Effector memory CD8-positive, alpha-beta T cell (primary cell): ENCODE measurements at places on chromosomes 4 and X.
A peak's percentile ranks its signal among the peaks of the same experiment; 100 is the strongest.

- no peak for DNase-seq
- no peak overlapping the region for H3K4me3 ChIP-seq
- H3K4me1 ChIP-seq = no peaks in the 10 kb centered on the region
Observed at GRCh38 chr4:130563185-130563888, 1467.4 kb downstream of the C4orf33 start.

DNA sequence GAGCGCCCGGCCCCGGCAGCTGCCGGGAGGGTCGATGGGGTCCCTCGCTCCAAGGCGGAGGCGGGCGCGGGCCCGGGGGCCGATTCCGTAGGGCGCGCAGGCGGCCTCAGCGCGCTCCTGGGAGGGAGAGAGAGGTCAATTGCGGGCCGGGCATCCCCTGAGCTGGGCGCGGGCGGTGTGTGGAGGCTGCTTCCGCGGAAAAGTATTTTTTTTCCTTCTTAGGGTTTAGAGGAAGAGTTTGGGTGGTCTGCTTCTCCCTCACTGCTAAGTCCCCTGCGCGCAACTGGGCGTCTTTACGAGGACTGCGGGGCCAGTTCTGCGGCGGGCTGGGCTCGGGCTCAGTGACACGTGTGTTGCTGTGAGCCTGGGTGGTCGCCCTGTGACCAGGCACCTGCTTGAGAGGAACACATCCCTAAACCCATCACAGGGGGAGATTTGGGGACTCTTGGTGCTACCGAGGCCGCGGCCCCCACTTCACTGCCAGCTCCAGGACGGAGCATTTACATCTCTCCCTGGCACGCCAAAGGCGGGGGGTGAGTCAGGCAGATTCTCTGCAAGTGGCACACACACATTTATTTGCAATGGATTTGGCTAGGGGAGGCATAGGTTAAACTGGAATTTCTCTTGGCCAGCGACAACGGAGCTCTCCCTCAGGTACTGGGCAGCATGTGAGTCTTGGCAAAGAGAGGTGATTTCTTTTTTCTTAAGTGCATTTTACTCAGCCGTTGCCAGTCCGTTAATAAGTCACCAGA, 151.2 kb upstream of the SLC4A4 start:
- H3K36me3 ChIP-seq = peaks cover 18% of the 10 kb centered on the region
- H3K4me3 ChIP-seq = peak overlapping the region; percentile 76
- peak; percentile 15 for DNase-seq
- H3K27me3 ChIP-seq = no peaks in the 10 kb centered on the region
- peak overlapping the region; percentile 91 for H3K27ac ChIP-seq
- peaks cover 39% of the 10 kb centered on the region for H3K4me1 ChIP-seq

GRCh38 chr4:182143086-182143821, 99.9 kb upstream of the TENM3 start:
- H3K4me3 ChIP-seq = peak overlapping the region; percentile 45
- H3K4me1 ChIP-seq = no peaks in the 10 kb centered on the region
- no peaks in the 10 kb centered on the region for H3K36me3 ChIP-seq
- DNase-seq = no peak
- peaks cover 37% of the 10 kb centered on the region for H3K27me3 ChIP-seq
- H3K27ac ChIP-seq = no peak overlapping the region

DNA sequence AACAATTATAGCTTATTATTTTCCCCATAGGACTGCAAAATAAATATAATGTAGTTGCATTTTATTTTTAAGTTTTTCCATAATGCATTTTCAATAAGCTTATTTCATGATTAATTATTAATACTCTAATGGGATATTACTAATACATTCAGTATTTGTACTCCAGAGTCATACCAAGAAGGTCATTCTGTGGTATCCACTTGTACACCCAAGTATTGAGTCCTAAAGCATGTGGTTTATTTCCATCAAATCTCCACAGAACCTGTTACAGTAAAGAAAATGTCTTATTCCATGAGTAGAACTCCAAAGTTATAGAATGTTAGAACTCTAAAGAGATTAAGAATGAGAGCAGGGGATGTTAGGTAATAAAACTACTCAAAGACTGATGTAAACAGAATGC, 30.6 kb downstream of the UGT2A3 start:
- H3K4me1 ChIP-seq = no peaks in the 10 kb centered on the region
- H3K4me3 ChIP-seq = no peak overlapping the region
- no peak overlapping the region for H3K27ac ChIP-seq

- no peaks in the 10 kb centered on the region for H3K36me3 ChIP-seq
- no peaks in the 10 kb centered on the region for H3K27me3 ChIP-seq
- DNase-seq = no peak
- H3K27ac ChIP-seq = no peak overlapping the region
- H3K4me1 ChIP-seq = no peaks in the 10 kb centered on the region
Observed at GRCh38 chrX:134365904-134366303, 94.1 kb upstream of the HPRT1 start.

DNA sequence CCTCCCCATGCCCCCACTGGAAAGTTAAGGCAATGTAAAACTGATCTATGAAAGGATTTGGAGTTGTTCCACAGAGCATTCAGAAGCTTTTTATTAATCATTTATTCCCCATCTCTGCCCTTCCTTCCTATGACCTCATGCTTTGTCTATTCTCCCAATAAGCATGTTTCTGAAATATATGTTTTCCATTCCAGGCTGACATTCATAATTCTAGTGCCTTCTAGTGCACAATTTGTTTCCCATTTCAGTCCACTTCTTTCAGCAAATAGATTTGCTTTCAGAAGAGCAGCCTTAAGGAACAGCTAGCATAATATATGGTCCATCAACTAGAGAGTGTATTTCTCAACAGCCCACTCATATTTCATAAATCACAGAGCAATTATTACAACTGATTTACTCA, 77.1 kb upstream of the ATXN3L start:
- H3K4me1 ChIP-seq = no peaks in the 10 kb centered on the region
- no peaks in the 10 kb centered on the region for H3K27me3 ChIP-seq
- H3K4me3 ChIP-seq = no peak overlapping the region
- H3K36me3 ChIP-seq = no peaks in the 10 kb centered on the region
- no peak for DNase-seq

DNA sequence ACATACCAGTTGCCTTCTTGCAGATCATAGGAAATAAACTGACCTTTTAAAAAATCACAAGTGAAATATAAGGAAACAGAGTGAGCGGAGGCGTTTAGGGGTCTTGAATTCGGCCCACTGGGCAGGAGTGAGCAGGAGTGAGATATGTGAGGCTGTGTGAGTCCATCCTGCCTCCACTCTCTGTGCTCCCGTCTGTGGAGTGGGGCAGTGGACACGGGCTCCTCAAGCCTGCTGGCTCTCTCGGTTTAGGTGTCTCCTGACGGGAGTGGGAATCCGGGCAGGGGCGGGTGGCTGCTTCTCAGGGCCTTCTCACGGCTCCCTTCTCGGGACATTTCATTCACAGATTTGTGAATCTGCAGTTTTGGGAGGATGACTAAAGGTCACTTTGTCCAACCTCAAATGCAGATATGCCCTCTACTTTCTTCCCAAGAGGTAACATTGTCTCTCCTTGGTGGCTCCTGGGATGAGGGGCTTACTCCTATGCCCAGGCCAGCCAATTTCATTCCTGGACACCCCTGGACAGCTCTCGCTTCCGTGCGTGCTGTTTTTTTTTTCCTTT, 27.6 kb downstream of the CYTL1 start:
- H3K27ac ChIP-seq = no peak overlapping the region
- H3K4me3 ChIP-seq = no peak overlapping the region
- no peak for DNase-seq
- H3K4me1 ChIP-seq = no peaks in the 10 kb centered on the region

DNA sequence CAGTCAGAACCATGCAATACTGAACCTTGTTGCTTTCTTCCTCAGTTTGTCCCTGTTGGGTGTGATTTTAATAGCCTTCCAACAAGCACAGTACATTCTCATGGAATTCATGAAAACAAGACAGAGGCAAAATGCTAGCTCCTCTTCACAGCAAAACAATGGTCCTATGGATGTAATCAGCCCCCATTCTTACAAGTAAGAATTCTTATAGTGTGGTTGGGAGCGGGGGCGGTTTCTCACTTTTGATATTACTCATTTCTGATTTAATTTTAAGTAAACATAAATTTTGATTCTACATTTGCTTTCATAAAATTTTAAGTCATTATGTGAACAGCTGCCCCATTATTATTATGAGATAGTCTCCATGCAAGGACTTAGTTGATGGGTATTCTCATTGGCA, 80.8 kb upstream of the TLR2 start:
- peak overlapping the region; percentile 16 for H3K27ac ChIP-seq
- H3K4me3 ChIP-seq = no peak overlapping the region
- no peak for DNase-seq
- H3K4me1 ChIP-seq = no peaks in the 10 kb centered on the region
- no peaks in the 10 kb centered on the region for H3K27me3 ChIP-seq

DNA sequence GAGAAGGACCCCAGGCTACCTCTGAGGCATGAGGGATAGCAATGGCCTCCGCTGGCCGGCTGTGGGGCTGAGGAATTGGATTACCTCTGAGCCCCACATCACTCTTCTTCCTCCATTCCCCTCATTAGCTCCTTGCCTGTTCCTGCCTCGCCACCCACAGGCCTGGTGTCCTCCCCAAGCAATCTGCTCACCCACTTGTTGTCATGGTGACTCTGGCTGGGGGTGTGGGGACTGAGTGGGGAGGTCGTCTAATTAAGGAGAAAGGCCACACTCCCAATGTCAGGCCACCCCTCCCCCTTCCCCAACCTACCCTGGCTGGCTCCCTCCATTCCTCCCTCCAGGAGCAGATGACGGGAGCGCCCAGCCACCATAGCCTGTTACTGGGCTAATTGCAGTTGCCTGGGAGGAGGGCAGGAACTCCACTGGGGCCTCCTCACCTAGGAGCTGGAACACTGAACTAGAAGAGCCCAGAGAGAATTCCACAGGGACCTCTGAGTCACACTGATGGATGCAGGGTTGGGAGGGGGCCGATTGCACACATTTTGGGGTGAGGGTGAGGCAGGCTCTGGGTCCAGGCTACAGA, 20.7 kb downstream of the NALF2 start:
- H3K4me3 ChIP-seq = no peak overlapping the region
- H3K36me3 ChIP-seq = no peaks in the 10 kb centered on the region
- DNase-seq = no peak
